ENCODE measurements at places on chromosomes 2 and 18.

DNA sequence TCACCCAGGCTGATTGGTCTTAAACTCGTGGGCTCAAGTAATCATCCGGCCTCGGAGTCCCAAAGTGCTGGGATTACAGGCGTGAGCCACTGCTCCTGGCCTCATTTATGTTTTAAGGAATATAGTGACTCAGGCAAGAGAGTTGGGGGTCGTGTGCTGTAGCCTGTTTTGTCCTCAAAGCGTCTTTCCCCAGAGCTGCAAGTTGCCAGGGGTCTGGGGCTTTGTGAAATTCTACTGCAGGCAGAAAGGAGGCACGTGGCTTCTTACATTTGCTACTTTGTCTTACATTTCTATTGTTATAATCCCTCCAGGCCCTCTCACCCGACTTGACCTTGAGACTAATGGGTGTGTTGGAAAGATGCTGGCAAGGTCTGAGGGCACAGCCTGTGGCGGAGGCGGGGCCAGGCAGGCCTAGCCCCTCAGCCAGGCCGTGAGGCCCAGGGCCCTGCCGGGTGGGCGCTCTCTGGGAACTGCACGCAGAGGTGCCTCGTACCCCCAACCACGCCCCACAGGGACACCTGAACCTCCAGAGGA lies 85.8 kb upstream of the NDUFV2 start:
- no peak for DNase-seq

DNA sequence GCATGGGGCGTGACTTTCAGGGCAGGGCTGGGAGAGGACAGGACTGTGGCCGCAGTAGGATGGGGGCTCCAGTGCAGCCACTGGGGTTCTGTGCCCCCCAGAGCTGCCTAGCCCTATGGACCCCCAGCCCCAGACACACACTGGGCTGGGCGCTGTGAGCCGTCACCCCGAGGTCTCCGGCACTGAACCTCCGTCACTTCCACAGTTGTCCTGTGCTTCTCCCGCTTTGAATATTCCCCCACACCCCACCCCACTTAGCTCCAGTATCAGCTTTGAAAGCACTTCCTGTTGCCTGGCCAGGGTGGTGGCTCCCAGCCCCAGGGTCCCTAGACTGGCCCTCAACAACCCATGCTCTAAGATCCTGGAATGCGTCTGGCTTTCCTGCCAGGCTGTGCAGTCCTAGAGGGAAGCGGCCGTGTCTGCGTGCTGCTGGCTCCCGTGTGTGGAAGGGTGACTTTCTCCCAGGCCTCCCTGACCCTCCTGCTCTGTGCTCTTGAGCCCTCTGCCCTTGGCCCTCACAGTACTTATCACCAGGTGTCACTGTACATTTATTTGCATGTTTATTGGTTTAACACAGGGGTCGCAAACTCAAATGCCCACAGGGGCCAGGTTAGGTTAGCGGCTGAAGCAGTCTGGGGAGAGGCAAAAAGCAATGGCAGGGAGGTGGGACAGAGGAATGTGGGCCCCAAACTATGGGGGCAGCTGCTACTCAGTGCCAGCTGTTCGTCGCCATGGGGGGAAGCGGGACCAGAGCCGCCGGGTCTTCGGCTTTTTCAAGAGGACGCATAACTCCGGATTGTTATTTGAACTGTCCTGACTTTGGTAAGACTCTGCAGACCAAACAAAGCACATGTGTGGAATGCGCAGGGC lies 9.9 kb downstream of the OBSL1 start:
- no peak for DNase-seq

- DNase-seq = no peak
These were observed 655.0 kb upstream of the CDH2 start for GRCh38 chr18:28831908-28832307.

- no peak for DNase-seq
These were observed 120.7 kb downstream of the INHBB start for GRCh38 chr2:120466704-120467054.

DNA sequence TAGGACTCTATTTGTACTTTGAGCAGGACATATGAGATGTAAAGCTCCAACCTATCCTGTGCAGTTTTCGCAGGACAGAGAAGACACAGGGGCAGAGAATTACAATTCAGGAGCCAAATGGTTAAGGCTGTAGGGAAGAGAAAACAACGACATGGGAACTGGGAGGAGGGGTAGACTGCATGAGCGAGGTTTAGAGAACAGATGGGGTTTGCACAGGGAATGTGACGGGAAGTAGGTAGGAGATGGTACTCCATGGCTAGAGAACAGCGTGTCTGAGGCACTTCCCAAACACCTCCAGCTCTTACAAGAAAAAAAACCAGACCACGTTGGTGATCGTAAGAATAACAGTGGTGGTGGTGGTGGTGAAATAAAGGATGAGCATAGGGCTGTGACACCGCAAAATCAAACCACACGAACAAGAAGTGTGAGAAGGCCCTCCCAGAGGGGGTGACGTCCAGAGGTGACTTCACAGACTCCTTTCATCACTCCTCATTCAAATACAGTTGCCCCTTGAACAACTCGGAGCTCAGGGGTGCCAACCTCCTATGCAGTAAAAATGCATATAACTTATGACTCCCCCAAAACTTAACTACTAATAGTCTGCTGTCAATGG lies 92.7 kb downstream of the FARSB start:
- DNase-seq = no peak

- DNase-seq = no peak
These were observed 886.3 kb downstream of the SLC4A3 start for GRCh38 chr2:220513573-220514288.

DNA sequence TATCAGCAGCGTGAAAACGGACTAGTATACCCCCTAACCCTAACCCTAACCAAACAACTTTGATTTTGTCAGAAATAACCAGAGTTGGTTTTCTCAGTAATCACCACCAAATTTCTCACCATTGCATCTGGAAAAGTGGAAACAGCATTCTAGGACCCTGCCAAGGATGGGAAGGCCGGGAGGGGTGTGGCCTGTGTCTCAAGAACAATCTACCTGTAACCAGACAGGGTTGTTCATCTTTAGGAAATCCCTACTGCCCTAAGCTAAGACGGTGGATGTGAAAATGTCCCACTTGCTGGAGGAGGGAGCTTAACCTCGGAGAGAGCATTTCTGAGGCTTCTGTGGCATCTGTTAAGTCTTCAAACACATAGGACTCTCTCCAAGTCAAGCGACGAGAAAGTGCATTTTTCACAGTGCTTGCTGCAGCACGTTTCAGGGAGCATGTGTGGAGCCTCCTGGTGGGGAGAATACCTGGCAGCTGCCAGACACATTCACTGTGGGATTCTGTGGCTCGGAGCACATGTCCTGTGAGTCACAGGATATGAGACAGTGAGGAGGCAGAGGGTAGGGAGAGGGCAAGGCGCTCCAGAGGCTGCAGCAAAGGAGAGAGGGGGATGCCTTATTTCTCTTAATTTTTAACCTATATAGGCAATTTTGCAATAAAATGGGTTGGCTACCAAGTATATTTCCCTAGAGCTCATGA lies 207.5 kb downstream of the SPP2 start:
- peak; percentile 45 for DNase-seq

- DNase-seq = no peak
These were observed 2.8 kb upstream of the RAB31 start for GRCh38 chr18:9705183-9705829.

DNA sequence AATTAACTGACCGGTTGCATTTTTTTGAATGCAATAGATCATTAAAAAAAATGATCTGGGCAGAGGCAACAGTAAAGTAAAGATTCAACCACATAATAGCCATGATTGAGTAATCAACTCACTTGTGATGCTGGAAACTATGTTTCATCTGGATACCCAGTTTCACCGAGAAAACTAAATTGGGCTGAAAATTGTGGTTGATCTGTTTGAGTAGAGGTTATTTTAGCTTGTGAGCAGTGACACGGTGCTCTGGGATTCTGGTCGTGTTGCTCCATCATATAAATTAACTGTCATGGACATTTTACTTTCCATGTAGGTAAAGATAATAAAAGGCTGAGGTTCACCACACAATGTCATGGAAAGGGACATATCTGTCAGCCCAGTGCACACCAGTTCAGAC lies 58.7 kb downstream of the CD226 start:
- peak; percentile 62 for DNase-seq

DNA sequence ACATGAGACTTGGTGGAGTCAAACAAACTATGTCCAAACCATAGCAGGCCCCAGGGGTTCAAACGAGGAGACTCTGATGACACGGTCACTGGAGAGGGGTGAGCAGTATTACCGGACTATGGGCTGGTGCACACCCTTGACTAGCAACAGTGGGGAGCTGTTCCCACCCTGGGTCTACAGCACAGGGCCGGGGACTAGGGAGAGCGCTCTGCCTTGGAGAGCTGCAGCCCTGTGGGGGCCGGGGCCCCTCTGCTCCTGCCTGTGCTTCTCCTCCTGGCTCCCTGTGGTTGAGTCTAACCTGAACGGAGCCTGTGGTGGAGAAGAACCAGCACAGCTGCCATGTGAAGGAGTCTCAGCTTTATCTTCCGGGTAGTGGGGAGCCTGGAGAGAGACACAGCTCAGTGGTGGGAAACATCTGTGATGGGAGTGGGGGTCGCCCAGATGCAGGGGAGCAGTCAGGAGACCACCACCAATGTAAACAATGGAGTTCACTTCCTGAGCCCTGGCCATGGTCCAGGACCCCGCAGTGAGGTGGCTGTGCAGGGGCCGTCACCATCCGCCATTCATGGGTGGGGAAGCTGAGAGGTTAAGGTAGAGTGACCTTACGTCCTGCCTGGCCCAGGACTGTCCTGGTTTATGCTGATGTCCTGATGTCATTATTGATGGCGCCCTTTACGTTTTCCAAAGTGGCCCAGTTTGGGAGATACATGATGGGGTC lies 195.7 kb upstream of the TWIST2 start:
- DNase-seq = peak; percentile 0

GRCh38 chr2:149101818-149102217 lies 63.3 kb downstream of the LYPD6B start:
- no peak for DNase-seq

GRCh38 chr18:62876111-62876510 lies 160.8 kb downstream of the PHLPP1 start:
- no peak for DNase-seq

DNA sequence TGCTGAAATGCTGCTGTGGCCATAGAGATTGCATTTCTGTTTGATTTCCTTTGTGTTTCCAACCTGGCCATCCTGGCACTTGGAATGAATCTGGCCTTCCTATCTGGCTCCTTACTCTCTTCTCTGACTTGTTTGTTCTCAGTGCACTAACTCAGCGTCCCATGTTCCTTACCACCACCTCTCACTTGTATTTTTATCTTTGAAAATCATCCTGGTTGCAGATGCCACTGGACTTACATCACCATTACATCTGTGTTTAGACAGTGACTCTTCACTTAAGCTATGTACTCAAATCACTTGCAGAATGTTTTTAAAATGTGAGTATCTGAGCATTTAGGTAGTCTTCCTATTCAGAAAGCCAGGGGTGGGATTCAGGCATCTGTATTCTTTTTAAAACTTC lies 239.5 kb downstream of the WDR7 start:
- DNase-seq = no peak

DNA sequence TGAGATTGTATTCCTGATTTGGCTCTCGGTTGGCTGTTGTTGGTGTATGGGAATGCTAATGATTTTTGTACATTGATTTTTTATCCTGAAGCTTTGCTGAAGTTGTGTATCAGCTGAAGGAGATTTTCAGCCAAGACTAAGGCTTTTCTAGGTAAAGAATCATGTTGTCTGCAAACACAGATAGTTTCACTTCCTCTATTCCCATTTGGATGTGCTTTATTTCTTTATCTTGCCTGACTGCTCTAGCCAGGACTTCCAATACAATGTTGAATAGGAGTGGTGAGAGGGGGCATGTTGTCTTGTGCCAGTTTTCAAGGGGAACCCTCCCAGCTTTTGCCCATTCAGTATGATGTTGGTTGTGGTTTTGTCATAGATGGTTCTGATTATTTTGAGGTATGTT lies 90.4 kb downstream of the CYP26B1 start:
- DNase-seq = no peak

GRCh38 chr18:60446821-60447220 lies 74.2 kb upstream of the MC4R start:
- DNase-seq = no peak

- DNase-seq = no peak
These were observed 44.2 kb downstream of the TGIF1 start for GRCh38 chr18:3494245-3494526.

GRCh38 chr2:101617796-101618195 lies 79.7 kb upstream of the MAP4K4 start:
- DNase-seq = no peak

DNA sequence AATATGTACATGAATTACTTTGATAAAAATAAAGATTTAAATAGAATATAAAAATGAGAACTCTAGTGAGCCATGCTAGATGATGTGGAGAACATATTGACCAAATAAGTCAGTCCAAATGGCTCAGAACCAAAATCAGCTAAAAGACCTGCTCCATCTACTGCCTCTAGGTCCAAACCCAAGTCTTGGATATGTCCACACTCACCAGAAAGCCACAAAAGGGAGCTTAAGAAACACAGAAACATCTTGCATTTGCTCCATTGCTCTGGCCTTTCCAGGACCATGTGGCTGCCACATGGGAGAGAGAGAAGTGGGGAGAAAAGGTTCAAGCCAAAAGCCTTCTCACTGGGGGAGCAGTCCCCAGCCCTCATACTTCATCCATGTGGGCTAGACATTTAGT lies 272.5 kb downstream of the DYSF start:
- DNase-seq = no peak

- DNase-seq = no peak
These were observed 57.9 kb downstream of the ABCA12 start for GRCh38 chr2:215080545-215080944.

GRCh38 chr2:105376789-105377240 lies 22.0 kb downstream of the FHL2 start:
- DNase-seq = no peak

GRCh38 chr18:21703241-21703820 lies 1.2 kb downstream of the ABHD3 start:
- peak; percentile 23 for DNase-seq

GRCh38 chr2:235059161-235059560 lies 107.3 kb downstream of the SH3BP4 start:
- DNase-seq = no peak

DNA sequence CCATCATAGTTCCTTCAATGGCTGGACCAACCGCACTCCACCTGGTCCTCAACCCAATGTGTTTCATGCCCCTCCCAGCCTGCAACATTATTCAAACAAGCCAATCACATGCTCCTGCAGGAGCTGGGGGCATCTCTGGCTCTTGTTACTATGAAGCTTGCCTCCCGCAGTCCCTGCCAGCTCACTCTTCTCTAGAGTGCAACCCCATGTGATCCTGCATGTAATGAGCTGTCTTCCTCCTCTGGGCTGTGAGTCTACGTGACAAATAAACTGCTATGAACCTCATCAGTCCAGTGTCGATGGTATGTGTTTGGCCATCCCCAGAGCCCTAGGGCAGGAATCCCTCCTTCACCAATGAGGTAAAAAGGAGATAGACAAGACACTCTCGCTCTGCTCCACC lies 15.8 kb upstream of the BOD1L2 start:
- DNase-seq = no peak

- no peak for DNase-seq
These were observed 136.7 kb upstream of the DAPL1 start for GRCh38 chr2:158658396-158658795.

GRCh38 chr2:109141006-109141600 lies 12.1 kb downstream of the SH3RF3 start:
- DNase-seq = no peak

- no peak for DNase-seq
These were observed 408.1 kb downstream of the THSD7B start for GRCh38 chr2:137173463-137173862.
